ENCODE measurements at places on chromosomes 11 and 22. TPM values are rescaled to one million over a fixed set of nuclear protein-coding genes. Genes with fewer than 3 reads are reported as not detected.

FXYD2 gene
- total RNA-seq = 2.4 TPM

CCDC81 gene
- total RNA-seq = 0.77 TPM

GRCh38 chr22:29080106-29080975 is 7.5 kb downstream of the KREMEN1 start:
- H3K36me3 ChIP-seq = no peaks in the 10 kb centered on the region
- no peak overlapping the region for H3K27ac ChIP-seq
- DNase-seq = no peak
- peaks cover 16% of the 10 kb centered on the region for H3K27me3 ChIP-seq

DNA sequence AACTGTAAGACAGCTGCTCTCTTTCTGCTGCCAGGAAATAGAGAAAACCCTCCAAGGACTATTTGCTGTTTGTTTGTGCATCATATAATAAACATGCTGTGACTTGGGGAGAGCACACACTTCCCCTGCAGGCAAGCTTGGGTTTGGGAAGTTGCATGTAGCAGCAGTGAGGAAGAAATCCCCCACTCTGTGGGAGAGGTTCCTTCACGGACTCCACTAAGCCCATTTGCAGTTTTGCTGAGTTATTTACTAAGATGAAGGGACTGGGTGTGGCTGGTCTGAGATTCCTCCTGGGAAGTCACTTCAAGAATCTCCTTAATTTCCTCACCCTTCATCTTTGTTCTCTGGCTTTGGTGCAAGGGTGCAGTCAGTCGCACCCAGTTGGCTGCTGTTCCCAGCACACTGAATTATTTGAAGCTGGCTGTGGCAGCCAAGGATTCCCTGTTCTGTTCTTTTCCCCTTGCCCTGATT is 104.9 kb downstream of the ARFGAP2 start:
- no peaks in the 10 kb centered on the region for H3K4me1 ChIP-seq
- DNase-seq = no peak
- no peaks in the 10 kb centered on the region for H3K27me3 ChIP-seq

RTN4RL2 gene
- 0.97 TPM for total RNA-seq

- no peaks in the 10 kb centered on the region for H3K4me1 ChIP-seq
- H3K4me3 ChIP-seq = no peak overlapping the region
- H3K27ac ChIP-seq = no peak overlapping the region
- H3K36me3 ChIP-seq = peaks cover 5% of the 10 kb centered on the region
- DNase-seq = no peak
- H3K27me3 ChIP-seq = no peaks in the 10 kb centered on the region
Observed at GRCh38 chr11:97537407-97538150, 1147.8 kb downstream of the JRKL start.

PEX26 gene
- total RNA-seq = 41.8 TPM

RAD9A gene
- total RNA-seq = 41.2 TPM

- no peaks in the 10 kb centered on the region for H3K36me3 ChIP-seq
- no peak for DNase-seq
- no peak overlapping the region for H3K27ac ChIP-seq
- H3K4me3 ChIP-seq = no peak overlapping the region
- H3K27me3 ChIP-seq = no peaks in the 10 kb centered on the region
Observed at GRCh38 chr22:20904980-20905355, 12.2 kb upstream of the CRKL start.

DNA sequence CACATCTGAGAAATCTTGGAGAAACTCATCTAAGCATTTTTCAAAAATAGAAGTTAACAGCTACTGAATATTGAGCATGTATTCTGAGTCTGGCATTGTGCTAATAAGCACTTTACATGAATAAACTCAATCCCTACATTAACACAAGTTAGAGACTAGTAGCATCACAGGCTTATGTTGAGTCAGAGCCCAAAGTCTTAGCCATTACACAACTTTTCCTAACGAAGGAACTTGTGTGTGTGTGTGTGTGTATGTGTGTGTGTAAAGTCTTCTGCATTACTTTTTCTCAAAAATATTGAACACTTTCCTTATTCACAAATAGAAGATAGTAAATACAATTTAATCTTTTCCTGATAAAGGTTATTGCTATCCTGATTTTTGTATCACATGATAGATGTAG is 8.7 kb upstream of the CLPB start:
- H3K36me3 ChIP-seq = no peaks in the 10 kb centered on the region
- DNase-seq = no peak
- H3K4me3 ChIP-seq = no peak overlapping the region
- H3K4me1 ChIP-seq = peaks cover 11% of the 10 kb centered on the region
- H3K27ac ChIP-seq = no peak overlapping the region

GRCh38 chr11:83682611-83682973 is 396.4 kb upstream of the CCDC90B start:
- H3K4me1 ChIP-seq = no peaks in the 10 kb centered on the region
- no peaks in the 10 kb centered on the region for H3K36me3 ChIP-seq
- no peaks in the 10 kb centered on the region for H3K27me3 ChIP-seq
- no peak for DNase-seq
- no peak overlapping the region for H3K27ac ChIP-seq

- H3K27me3 ChIP-seq = peaks cover 42% of the 10 kb centered on the region
- H3K27ac ChIP-seq = no peak overlapping the region
- no peak overlapping the region for H3K4me3 ChIP-seq
Observed at GRCh38 chr22:33914699-33915098, 5.6 kb downstream of the LARGE1 start.

SERGEF gene
- 40.8 TPM for total RNA-seq

DNA sequence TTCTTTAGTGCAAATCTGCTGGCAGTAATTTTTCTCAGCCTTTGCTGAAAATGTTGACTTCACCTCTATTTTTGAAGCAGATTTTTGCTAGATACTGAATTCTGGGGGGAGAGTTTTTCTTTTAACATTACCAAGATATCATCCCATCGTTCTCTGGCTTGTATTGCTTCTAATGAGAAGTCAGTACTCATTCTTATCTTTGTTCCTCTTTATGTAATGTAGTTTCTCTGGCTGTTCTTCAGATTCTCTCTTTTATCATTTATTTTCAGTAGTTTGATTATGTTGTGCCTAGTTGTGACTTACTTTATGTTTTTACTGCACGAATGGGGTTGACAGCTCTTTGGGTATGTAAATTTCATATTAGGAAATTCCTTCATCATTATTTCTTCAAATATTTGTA is 318.7 kb upstream of the PITPNB start:
- H3K27ac ChIP-seq = no peak overlapping the region
- no peak overlapping the region for H3K4me3 ChIP-seq
- H3K27me3 ChIP-seq = no peaks in the 10 kb centered on the region
- no peak for DNase-seq
- no peaks in the 10 kb centered on the region for H3K36me3 ChIP-seq
- no peaks in the 10 kb centered on the region for H3K4me1 ChIP-seq

Measured in activated T-cell treated with anti-CD3 and anti-CD28 coated beads, Interleukin-2, amount 50 U/mL, for 72 hours (primary cell).